ENCODE measurements at places on chromosomes 5 and 9. TPM values are rescaled to one million over a fixed set of nuclear protein-coding genes. Genes with fewer than 3 reads are reported as not detected.

DNA sequence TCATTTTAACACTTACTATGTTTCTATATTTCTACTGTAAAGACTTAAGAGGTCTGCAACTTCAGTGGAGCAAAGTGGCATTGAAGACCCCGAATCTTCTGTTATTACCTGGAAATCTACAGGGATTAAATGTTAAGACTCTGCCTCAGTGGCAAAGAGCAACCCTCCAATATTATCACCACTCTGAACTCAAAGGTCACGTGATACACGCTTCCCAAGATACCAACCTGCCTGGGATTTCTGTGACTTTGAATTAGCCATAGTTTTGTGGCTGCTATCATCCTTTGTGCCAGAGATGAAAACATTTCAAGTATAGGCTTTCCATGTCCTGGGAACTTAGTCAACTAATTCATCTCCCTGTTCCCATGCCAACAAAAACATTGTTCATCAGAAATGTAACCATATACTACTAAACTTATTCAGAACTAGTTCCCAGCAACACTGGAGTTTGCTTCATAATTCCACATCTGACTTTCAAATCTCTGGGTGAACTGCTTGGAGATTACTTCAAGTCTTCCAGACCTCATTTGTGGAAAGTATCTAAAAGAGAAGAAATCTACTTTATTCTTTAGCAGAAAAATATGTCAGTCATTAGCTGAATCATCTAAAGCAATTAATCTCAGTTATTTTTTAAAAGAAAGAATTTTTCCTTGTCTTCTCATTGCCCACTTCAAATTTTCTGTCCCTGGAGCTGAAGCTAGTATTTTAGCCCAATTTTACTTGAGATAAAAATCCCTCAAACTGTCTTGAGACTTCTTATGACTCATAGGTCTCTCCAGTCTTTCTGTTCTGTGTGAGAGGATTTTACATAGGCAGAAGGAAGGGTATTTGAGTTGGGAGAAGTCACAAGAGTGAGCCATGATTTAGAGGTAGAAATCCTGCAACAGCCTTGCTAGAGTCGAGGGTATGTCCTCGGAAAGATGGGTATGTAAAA, 83.0 kb downstream of the ZNF462 start:
- no peak for DNase-seq

Gene MLANA
- not detected for total RNA-seq

Gene WDR36
- total RNA-seq, result 41.3 TPM

GRCh38 chr9:16421532-16421931, 448.9 kb downstream of the BNC2 start:
- DNase-seq, result peak; percentile 42

- DNase-seq, result no peak
These were observed 50.3 kb downstream of the SEMA6A start for GRCh38 chr5:116524051-116524904.

DNA sequence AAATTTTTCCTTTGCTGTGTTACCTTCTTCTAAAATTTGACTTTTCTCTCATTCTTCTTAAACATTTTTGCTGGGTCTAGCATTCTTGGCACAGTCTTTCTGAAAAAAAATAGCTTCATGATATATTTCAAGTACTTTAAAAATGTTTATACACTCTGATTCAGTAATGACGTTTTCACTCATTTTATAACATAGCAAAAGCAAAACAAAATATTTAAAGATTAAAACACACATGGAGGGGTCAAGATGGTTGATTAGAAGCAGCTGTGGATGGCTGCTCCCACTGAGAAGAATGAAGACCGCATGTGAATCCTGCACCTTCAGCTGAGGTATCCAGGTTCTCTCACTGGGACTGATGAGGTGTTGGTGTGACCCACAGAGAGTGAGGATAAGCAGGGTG, 188.2 kb downstream of the SGCD start:
- no peak for DNase-seq

DNA sequence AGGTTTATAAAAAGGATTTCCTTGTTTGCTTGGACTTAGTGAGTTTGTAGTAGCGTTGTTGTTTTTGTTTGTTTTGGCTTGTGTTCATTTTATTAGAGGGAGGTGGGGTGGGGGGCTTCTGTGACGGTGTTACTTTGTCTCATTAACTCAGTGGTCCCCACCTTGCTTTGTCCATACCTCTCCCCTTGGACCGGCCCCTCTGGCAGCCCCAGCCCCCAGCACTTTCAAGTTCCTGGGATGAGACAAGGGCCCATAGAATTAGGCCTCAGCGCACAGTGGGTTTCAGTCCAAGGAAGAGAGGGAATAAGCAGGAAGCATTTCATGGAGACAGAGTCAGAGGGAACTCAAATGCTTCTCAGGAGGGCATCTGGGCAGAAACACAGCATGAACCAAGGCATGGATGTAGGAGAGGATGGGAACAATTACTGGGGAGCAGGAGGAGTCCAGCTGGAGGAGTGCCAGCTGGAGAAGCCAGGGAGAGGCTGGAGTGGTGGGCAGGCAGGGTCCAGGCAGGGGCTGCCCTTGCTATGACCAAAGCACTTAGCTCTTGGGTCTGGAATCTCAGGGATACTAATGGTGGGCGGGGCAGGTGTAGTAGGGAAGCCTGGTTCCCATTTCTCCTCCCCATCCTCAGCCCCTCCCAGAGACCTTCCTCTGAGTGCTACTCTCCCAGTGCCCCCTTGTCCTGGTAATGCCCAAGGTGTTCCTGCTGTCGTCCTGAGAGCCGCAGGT, 23.5 kb upstream of the ENHO start:
- DNase-seq, result no peak

Gene TGFBI
- 4.7 TPM for total RNA-seq

DNA sequence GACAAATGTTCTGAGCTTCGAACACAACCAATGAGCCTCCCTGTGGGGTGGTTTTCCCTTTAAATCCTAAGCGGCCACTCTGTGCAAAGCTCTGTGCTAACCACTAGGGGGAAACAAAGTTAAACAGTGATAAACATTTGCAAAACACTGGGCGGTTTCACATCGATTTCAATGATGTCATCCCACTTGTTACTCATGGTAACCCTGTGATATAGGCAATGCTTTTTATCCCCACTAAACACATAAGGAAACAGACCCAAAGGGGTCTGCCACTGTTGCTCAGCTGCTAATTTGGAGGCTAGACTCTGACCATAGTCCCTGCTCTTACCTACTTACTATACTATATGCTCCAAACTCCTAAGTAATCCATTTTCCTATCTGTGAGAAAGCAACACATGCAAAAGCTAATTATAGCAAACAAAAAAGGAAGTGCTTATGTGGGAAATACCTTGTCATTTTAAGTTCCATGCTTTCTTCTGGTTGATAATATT, 57.3 kb downstream of the PTPN3 start:
- peak; percentile 74 for DNase-seq

- no peak for DNase-seq
These were observed 15.0 kb upstream of the ITGA1 start for GRCh38 chr5:52772668-52773067.

- DNase-seq, result peak; percentile 38
These were observed 320.3 kb downstream of the ACTL7B start for GRCh38 chr9:108535526-108535925.

Gene TOR4A
- total RNA-seq, result 6.2 TPM

Gene PCDHGB3
- total RNA-seq, result 1.6 TPM

GRCh38 chr9:36399980-36400331, at the start of gene RNF38:
RNF38 (minus strand) TSS chr9:36400269; CDS start chr9:36400108, 161 bp downstream.
- DNase-seq, result no peak

DNA sequence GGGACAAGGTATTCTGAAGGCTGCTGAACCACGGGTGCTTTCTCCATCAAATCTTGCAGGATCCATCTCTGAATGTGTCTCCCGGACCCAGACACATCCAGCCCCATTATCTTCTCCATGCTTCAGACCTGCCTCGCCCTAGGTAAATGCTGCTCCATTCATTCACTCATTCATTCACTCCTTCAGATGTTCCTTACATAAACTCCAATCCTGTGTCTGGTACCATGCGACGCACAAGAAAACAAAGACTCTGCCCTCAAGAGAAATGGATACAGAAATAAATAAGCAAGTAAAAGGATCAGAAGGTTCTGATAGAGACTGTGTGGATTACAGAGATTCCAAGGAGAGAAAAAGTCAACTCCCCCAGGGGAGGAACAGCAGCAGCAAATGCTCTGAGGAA, 7.9 kb upstream of the PSMB7 start:
- DNase-seq, result no peak

Gene NUDT2
- total RNA-seq, result 14.1 TPM

GRCh38 chr5:171578049-171578828, 158.8 kb downstream of the FGF18 start:
- no peak for DNase-seq

Gene RNF208
- 7.7 TPM for total RNA-seq

Gene MATR3
- total RNA-seq, result 267 TPM

Gene C6
- not detected for total RNA-seq

DNA sequence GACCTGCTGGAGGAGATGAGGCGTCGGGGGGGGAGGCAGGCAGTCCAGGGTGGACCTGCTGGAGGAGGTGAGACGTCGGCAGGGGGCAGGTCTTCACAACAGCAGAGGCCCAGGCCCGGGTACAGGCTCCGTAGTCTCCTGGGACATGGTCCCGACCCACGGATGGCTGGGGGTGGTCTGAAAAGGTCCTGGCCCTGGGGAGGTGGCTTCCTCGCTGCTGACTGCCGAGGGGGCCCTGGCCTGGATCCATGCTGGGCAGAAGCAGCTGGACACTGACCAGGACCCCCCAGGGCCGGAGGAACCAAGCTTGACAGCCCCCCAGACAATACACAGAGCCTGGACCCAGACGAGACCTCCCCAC, 8.5 kb downstream of the EGFL7 start:
- DNase-seq, result no peak

- no peak for DNase-seq
These were observed 18.1 kb upstream of the ZFR start for GRCh38 chr5:32462618-32463017.

GRCh38 chr5:127925916-127926315, 157.7 kb upstream of the SLC12A2 start:
- DNase-seq, result no peak

GRCh38 chr9:133968428-133968827, 23.7 kb downstream of the VAV2 start:
- no peak for DNase-seq

Gene TAF11L10
- total RNA-seq, result not detected

- DNase-seq, result peak; percentile 60
These were observed 67.0 kb upstream of the DPYSL3 start for GRCh38 chr5:147576646-147577535.

DNA sequence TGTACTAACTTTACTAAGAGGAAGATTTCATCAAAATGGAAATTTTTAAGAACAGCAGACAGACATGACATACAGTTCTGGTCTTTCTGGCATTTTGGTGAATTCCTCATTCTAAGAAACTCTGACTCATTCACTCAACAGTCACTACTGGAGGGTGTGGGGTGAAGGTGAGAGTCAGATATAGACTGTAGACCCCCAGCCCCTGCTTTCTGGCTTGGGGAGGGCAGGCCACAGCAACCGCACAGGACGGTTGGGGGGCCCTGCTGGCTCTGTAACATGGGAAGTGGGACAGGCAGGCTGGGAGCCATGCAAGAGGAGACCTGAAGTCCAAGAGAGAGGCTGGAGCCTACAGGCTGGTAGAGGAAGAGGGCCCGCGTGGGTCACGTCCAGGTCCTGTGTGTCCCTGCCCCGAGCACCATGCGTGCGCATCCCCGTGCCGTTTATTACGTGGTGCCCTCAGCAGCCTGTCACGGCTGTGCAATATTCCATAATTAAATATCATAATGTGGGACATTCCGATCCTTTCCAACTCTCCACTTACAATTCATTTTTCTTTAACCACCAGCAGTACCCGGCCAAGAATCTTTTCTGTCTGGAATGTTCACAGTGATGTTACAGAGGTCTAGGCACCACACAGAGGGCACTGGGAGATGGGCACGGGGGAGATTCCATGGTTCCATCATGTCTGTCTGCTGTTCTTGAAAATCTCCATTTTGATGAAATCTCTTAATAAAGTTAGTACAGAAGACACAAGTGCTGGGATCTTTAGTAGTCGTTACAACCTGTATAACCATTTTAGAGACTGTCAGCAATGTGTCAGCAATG, 75.5 kb downstream of the SEMA4D start:
- no peak for DNase-seq

GRCh38 chr5:150256410-150257064, 33.0 kb downstream of the CAMK2A start:
- DNase-seq, result peak; percentile 62

- peak; percentile 55 for DNase-seq
These were observed 41.6 kb downstream of the ADAMTS12 start for GRCh38 chr5:33850100-33850594.

DNA sequence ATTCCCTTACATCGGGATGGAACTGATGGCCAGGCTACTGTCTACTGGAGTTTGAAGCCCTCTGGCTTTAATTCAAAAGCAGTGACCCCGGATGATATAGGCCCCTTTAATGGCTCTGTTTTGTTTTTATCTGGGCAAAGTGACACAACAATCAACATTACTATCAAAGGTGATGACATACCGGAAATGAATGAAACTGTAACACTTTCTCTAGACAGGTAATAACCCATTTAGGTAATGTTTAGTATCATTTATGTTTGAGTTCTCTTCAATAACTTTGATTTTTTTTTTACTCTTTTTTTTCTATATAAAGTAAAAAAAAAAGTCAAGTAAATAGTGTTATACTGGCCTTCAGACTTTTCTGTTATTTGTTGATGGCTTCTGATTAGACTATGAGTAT, 79.1 kb downstream of the ADGRV1 start:
- no peak for DNase-seq

- DNase-seq, result no peak
These were observed 160.1 kb downstream of the DOCK8 start for GRCh38 chr9:374736-375135.

GRCh38 chr5:178461004-178461730, 129.0 kb downstream of the COL23A1 start:
- peak; percentile 93 for DNase-seq

GRCh38 chr5:79973511-79973910, 17.6 kb downstream of the MTX3 start:
- DNase-seq, result no peak

Gene LRRC8A
- total RNA-seq, result 76.0 TPM

GRCh38 chr9:135766251-135766650, 64.3 kb downstream of the KCNT1 start:
- DNase-seq, result no peak
